HepG2 (cell line): ENCODE measurements at places on chromosomes 4 and X.

- no peak for DNase-seq
Measured at GRCh38 chr4:133188433-133189146, 39.5 kb downstream of the PCDH10 start.

DNA sequence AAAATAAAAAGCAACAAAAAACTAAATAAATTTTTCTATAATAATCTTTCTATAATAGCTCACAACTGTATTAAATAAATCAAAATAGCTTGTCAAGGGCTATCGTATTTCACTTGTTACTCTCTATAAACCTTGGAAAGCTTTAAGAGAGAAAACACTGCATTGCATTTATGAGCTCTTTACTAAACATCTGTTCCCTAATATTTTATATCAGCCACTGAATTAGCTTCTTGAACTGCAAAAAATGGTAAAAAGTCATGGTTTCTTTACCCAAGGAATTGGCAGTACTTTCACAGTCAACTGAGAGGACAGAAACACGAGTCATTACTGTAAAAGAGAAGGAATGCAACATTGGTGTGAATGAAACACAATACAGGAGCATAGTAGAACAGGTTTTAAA, 671.2 kb downstream of the PCDH18 start:
- DNase-seq: no peak

DNA sequence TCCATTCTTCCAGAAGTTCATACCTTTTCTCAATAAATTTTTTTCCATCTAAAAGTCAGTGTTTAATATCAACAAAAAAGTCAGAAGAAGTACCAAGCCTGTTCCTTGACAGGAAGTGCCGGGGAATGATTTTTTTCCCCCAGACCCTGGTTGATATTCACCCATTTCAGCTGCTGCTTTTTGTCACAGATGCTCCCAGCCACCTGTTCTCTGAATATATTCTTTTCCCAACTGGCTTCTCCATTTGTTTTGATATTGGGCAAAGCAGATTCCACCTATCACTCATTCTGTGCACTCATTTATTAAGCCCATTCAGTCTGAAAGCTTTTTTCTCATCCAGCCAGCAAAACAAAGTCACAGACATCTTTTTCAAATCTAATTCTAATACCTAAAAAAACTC, 139.9 kb downstream of the FRMPD4 start:
- DNase-seq: no peak

DNA sequence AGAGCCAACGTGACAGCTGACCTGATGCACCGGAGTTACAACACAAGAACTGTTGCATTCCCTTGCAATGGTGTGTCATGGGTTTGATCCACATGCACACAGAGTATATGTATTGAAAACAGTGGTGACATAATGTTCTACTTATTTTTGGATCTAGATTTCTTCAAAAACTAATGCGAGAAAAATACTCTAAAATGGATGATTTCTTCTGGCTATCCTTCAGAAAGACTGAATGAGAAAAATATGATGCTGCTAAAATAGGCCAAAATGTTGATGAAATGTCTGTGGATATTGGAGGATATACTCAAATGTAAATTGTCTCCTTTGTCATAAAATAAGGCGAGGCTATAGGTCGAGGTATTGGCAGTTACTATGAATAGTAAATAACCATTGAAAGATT, 30.4 kb downstream of the LIMCH1 start:
- no peak for DNase-seq

DNA sequence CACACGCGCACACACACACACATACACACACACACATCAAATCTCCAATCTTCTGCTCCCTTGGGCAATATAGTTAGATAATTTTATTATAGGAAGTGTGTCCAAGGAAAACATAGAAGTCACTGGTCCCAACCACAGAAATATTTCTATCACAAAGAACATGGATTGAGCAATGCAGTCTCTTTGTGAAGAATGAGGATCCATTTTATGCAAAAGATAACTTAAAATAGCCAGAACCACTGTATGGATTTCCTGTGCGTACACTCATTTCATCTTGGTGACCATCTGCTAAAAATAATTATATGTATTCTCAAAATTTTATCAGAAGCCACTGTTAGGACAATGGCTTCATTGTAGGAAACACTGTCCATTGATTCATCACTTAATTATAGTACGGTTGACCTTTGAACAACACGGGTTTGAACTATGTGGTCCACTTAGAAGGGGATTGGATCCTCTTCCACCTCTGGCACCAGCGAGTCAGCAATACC, 169.6 kb upstream of the MXRA5 start:
- DNase-seq: no peak

GRCh38 chrX:145715641-145716138, 101.9 kb upstream of the SLITRK2 start:
- no peak for DNase-seq

DNA sequence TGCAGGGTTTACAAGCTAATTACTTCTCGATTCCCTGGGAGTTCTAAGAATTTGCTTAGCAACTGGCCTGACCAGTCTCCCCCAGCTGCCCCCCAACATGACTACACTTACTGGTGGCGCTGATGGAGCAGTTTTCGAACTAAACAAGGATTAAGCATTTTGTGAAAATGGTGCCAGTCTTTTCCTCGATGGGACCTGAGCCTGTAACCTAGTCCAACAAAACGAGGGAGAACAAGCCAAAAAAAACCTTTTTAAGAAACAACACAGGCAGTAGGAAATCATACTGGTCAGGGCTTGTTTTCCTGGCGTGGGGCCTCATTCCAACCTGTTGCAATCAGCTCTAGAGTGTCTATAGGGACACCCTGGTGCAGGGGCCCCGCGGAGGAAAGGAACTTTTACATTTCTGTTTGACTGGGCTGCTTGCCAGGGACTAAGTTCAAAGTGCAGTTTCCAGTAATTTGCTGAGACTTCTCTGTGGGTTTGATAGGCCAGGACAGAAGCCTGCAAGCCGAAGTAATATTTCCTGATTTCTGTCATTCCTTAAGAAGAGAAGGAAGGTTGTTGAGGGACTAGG, 158.7 kb downstream of the SPRY1 start:
- peak; percentile 98 for DNase-seq

GRCh38 chrX:64097891-64098290, 107.6 kb downstream of the AMER1 start:
- DNase-seq: no peak

GRCh38 chrX:110691446-110691845, 104.2 kb downstream of the CHRDL1 start:
- DNase-seq: no peak

- peak; percentile 69 for DNase-seq
Measured at GRCh38 chr4:82372517-82373485, 990 bp downstream of the HNRNPD start.

DNA sequence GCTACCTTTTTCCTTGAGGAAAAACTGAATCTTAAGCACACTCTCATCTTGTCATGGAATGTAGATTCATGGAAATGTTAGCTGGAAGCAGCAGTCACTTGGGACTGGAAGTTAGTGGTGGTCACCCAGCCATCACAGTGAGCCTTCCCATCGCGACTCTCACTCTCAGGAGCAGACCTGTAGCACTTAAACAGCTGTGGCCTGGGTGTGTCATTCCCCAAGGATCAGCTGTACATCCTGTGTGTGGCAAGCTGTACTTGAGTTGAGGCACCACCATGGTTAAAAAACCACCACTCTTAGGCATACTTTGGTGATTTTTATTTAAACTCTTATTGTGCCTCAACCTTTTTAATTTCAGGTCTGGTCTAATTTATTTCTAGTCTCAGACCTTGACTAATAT, 46.7 kb downstream of the JADE1 start:
- DNase-seq: no peak
